ENCODE measurements at places on chromosomes 7 and 10.
A peak's percentile ranks its signal among the peaks of the same experiment; 100 is the strongest.

DNA sequence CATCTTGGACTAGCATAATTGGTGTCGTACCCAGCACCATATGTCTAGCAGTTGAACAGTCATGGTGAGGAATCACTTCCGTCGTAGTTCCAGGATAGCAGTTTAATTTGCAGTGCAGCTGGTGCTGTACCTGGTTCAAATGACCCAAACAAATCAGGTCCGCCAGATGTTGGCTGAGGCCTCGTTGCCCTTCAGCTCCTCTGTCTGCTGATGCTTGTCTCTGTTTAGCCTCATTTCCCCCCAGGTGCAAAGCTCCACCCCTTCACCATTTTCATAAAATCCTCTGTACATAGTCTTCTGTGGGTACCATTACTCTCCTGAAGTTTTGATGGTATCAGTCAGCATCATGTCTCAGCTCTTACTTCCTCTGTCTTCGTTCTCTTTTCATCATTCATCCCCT lies 35.1 kb downstream of the UMAD1 start:
- H3K4me3 ChIP-seq, result no peak overlapping the region
- H3K27me3 ChIP-seq, result no peaks in the 10 kb centered on the region
- H3K4me1 ChIP-seq, result peaks cover 13% of the 10 kb centered on the region
- H3K27ac ChIP-seq, result peak overlapping the region; percentile 87
- peaks cover 9% of the 10 kb centered on the region for H3K36me3 ChIP-seq
- no peak for DNase-seq

- no peaks in the 10 kb centered on the region for H3K4me1 ChIP-seq
- no peak for DNase-seq
- no peaks in the 10 kb centered on the region for H3K27me3 ChIP-seq
- H3K4me3 ChIP-seq, result no peak overlapping the region
- no peak overlapping the region for H3K27ac ChIP-seq
Observed at GRCh38 chr10:89588671-89589070, 53.3 kb upstream of the SLC16A12 start.

DNA sequence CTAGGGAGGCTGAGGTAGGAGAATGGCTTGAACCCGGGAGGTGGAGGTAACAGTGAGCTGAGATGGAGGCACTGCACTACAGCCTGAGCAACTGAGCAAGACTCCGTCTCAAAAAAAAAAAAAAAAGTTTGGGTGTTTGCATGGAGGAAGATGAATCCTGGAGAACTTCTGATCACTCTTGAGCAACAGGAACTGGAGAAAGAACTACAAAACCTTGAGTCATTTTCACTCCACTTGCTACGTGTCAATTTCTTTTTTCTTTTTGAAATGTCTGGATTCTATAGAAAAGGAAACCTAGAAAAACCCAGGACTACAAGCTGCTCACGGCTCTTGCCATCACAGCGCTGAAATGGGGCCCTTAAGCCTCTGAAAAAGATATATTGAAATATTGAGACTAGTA lies 189.6 kb upstream of the NRP1 start:
- no peak for DNase-seq
- H3K36me3 ChIP-seq, result no peaks in the 10 kb centered on the region
- H3K27ac ChIP-seq, result no peak overlapping the region
- peaks cover 27% of the 10 kb centered on the region for H3K27me3 ChIP-seq

DNA sequence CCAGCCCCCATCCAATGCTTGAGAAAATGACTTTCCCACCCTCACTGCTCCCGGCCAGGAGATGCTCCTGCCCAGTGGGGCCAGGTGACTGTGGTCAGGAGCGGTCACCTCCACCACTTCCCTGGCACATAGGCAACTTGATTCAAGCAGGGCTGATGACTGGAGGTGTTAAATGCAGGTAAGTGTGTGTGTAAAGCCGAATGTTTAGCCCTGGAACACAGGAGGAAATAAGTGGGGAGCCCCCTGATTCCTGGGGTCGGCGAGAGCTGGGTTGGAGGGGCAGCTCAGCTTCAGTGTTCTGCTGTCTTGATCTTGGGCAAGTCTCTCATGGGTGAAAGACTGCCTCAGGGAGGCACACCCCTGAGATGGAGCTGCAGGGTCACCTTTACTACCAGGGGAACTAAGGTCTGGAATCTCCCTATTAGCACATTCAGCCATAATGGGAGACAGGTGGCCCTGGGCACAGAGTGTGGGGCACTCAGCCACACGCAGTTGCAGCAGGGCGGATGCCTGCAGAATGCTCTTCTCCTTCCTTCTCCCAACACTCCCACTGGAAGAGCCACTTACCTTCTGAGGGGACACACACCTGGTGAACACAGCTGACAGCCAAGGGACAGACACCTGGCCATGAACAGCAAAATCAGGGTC lies 124.1 kb downstream of the PTPN20 start:
- no peak overlapping the region for H3K27ac ChIP-seq
- H3K4me3 ChIP-seq, result no peak overlapping the region
- H3K4me1 ChIP-seq, result no peaks in the 10 kb centered on the region
- H3K36me3 ChIP-seq, result peaks cover 4% of the 10 kb centered on the region
- DNase-seq, result no peak

DNA sequence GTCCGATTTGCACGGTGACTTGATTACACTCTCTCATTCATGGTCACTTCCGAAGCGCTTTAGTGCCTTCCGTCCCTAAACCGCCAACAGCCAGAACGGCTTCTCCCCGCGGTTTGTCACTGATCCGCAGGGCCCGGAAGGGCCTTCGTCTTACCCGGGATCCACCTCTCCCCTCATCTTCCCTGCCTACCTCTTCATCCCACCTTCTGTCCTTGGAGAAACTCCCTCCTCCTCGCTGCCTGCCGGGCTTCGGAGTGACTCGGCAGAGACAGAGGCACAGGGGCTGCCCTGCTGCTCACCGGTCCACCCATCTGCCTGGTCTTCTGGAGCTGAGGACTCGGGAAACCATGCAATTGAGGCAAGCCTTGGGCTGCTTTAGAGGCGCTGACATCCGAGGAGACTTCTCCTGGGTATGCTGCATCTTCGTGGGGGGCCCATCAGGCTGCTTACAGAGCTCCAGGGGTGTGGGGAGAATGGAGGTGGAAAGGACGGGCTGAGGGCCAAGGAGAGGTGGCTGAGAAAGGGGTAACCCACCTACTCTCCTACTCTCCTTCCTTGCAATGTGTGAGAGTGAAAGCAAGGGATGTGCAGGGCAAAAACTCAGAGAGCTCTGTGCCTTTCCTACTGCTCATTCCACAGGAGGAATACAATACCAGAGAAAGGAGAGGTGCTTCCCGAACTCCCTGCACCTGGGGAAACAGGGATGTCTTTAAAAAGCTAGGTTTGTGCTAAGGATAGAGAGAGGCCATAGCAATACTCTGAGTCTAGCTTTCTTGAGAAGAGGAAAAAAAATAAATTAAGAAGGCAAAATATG lies 1.0 kb upstream of the HOXA11 start:
- H3K4me3 ChIP-seq, result peak overlapping the region; percentile 80
- peaks cover 48% of the 10 kb centered on the region for H3K4me1 ChIP-seq
- no peak for DNase-seq
- no peak overlapping the region for H3K27ac ChIP-seq
- H3K27me3 ChIP-seq, result peaks cover 93% of the 10 kb centered on the region

GRCh38 chr10:63430091-63430998 lies 35.4 kb downstream of the JMJD1C start:
- no peak overlapping the region for H3K27ac ChIP-seq
- H3K27me3 ChIP-seq, result no peaks in the 10 kb centered on the region
- no peaks in the 10 kb centered on the region for H3K36me3 ChIP-seq
- H3K4me3 ChIP-seq, result no peak overlapping the region
- H3K4me1 ChIP-seq, result peaks cover 25% of the 10 kb centered on the region
- no peak for DNase-seq

GRCh38 chr7:52197221-52197620 lies 838.2 kb upstream of the POM121L12 start:
- DNase-seq, result no peak
- H3K36me3 ChIP-seq, result no peaks in the 10 kb centered on the region
- H3K27ac ChIP-seq, result no peak overlapping the region
- H3K4me3 ChIP-seq, result no peak overlapping the region

GRCh38 chr7:128322040-128322643 lies 21.6 kb downstream of the RBM28 start:
- peaks cover 38% of the 10 kb centered on the region for H3K4me1 ChIP-seq
- peaks cover 40% of the 10 kb centered on the region for H3K36me3 ChIP-seq

DNA sequence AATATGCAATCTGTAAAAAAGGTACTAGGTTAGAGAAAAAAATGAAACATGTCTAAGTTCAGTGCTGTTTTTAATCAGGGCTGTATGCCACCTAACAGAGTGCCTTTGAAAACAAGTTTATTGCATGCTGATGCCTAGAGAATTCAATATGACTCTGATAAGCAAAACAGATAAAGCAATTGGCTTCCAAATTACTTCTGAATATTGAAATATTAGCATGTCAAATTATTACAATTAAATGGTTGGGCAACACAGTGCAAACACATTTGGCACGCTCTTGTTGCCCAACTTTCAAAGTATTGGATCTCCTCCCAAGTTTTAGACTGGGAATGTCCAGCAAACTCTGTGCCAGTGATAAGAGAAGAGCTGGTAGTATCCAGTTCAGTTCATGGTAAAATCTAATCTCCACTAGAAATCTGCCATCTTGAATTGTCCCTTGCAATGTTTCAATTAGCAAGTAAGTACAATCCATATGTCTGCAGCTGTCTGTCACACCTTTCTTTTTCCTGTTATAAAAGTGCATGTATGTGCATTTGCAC lies 65.2 kb upstream of the FAM133B start:
- H3K4me1 ChIP-seq, result peaks cover 9% of the 10 kb centered on the region
- H3K36me3 ChIP-seq, result no peaks in the 10 kb centered on the region
- no peak overlapping the region for H3K4me3 ChIP-seq

DNA sequence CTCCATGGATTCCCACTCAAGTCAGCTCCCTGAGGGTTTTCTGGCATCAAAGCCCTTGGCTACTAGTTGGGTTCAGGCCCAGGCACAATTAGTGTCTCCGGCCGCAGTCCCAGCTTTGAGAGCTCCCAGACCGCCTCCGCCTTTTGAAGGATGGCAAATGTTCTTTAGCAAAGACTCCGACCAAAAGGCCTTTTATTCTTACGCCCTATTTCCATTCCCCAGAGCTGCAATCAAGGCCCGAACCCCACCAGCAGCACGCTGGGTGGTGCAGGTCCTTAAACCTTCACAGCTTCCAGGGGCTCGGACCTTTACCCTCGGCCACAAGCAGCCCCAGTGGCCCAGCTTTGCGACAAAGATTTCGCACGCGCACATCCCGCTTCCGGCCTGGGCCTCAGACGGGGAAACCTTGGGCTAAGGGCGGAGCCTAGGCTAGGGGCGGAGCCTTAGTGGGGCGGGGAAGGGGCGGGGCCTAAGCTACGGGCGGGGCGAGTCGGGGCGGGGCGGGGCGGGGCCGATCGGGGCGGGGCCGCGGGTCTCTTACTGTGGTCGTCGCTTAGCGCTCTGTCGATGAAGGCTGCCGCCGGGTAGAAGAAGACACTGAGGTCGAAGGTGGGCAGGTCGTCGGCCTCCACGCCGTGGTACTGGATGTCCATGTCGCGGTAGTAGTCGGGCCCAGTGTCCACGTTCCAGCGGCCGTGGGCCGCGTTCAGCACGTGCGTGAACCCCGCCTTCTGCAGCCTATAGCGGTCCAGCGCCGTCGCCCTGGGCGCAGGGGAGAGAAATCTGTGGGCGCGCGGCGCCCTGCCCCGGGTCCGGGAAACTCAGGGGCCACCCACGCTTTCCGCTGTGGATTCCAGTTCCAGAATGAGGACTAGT lies 68.0 kb upstream of the SAMD8 start:
- no peak overlapping the region for H3K27ac ChIP-seq
- H3K36me3 ChIP-seq, result no peaks in the 10 kb centered on the region
- H3K27me3 ChIP-seq, result peaks cover 17% of the 10 kb centered on the region
- H3K4me1 ChIP-seq, result peaks cover 4% of the 10 kb centered on the region
- peak overlapping the region; percentile 54 for H3K4me3 ChIP-seq
- DNase-seq, result peak; percentile 28
